Uterus (tissue), 4 donors: ENCODE measurements at places on chromosomes 1 and 21.

GRCh38 chr1:51284487-51284954, 45.8 kb downstream of the TTC39A start:
- H3K4me1 ChIP-seq: no peaks in the 10 kb centered on the region
- H3K27ac ChIP-seq: no peak overlapping the region
- no peaks in the 10 kb centered on the region for H3K36me3 ChIP-seq
- no peak overlapping the region for H3K4me3 ChIP-seq

DNA sequence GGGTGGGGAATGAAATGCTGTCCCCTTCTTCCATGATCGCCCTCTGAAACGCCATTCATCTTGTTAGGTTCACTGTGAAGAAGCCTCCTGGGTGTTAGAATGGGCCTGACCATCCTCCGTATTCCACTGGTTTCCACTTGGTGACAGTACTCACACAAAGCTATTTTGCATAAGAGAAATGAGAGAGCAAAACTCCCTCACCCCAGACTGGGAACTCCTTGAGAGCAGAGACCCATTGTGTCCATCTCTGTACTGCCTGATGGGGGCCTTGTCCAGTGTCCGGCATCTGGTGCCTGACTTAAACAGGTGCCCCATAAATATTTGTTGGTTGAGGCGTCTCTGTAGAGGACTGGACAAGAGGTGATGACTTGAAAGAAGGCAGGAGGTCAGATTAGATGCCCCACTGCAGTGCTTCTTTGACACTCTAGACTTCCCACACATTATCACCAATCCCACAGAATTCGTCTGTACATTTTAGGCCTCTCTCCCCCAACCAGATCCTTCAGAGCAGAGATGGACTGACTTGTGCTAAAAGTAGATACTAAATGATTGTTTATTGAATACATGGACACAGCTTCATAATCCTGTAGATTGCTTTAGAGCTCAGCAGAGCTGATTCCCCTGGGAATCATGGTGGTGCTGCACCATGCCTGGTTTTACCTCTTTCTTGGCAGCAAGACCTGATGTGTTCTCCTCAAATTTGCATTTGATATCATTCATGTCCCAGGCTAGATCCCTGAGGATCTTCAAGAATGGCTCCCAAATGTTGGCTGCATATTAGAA, 22.4 kb upstream of the KCNA2 start:
- no peaks in the 10 kb centered on the region for H3K27me3 ChIP-seq
- H3K27ac ChIP-seq: no peak overlapping the region
- no peak for DNase-seq
- H3K4me3 ChIP-seq: no peak overlapping the region

- no peaks in the 10 kb centered on the region for H3K4me1 ChIP-seq
- H3K4me3 ChIP-seq: no peak overlapping the region
- H3K27ac ChIP-seq: no peak overlapping the region
- no peaks in the 10 kb centered on the region for H3K27me3 ChIP-seq
These were observed 138.5 kb upstream of the SGIP1 start for GRCh38 chr1:66395202-66396061.

DNA sequence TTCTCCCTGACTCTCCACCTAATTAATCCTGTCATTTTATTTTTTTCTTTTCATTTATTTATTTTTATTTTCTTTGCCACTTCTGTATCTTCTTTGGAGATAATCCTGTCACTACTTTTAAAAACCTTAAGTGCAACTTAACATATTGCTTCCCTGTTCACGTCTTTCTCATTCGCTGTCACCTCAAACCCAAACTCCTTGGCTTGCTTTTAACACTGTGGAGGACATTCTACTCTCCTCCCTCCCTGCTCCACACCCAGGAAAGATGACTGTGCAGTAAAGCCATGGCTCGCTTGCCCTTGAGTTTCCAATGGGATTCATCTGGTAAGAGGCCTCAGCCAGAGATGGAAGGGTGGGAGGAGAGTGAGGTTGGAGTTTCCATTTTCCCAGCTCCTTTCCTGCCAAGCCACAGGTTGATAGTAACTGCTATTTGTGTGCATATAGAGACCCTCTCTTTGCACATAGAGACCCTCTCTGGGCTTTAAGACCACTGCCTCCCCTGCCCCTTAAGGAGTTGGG, 6.4 kb upstream of the BRWD1 start:
- no peaks in the 10 kb centered on the region for H3K27me3 ChIP-seq
- DNase-seq: no peak
- no peaks in the 10 kb centered on the region for H3K36me3 ChIP-seq
- H3K4me3 ChIP-seq: no peak overlapping the region
- H3K27ac ChIP-seq: no peak overlapping the region

GRCh38 chr1:30847358-30847972, 61.1 kb downstream of the SDC3 start:
- no peaks in the 10 kb centered on the region for H3K4me1 ChIP-seq
- no peak overlapping the region for H3K4me3 ChIP-seq
- no peaks in the 10 kb centered on the region for H3K27me3 ChIP-seq
- H3K27ac ChIP-seq: no peak overlapping the region
- peak; percentile 76 for DNase-seq
- H3K36me3 ChIP-seq: no peaks in the 10 kb centered on the region

- H3K27me3 ChIP-seq: no peaks in the 10 kb centered on the region
- no peak for DNase-seq
- no peak overlapping the region for H3K27ac ChIP-seq
- H3K4me1 ChIP-seq: no peaks in the 10 kb centered on the region
These were observed 72.0 kb downstream of the EPB41 start for GRCh38 chr1:28986306-28986910.

- H3K4me1 ChIP-seq: no peaks in the 10 kb centered on the region
- H3K36me3 ChIP-seq: no peaks in the 10 kb centered on the region
- H3K4me3 ChIP-seq: no peak overlapping the region
These were observed 3.9 kb upstream of the HAO2 start for GRCh38 chr1:119364640-119365039.

DNA sequence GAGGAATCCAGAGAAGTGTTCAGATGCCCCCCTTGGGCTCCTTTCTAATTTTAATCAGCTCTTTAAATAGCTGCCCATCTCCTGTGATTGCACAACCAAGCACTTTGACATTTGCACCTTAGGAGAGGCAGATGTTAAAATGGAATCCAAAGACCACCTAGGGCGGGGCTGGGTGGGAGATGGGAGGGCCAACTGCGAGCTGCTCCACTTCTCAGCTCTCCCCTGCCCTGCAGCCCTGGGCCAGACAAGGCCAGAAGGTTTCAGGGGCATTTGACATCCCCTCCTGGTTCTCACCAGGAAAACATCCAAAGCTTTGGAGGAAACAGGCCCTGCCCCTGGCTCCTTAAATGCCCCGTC, 106.9 kb downstream of the DHRS3 start:
- DNase-seq: no peak
- no peak overlapping the region for H3K4me3 ChIP-seq
- no peaks in the 10 kb centered on the region for H3K27me3 ChIP-seq
- no peaks in the 10 kb centered on the region for H3K4me1 ChIP-seq

DNA sequence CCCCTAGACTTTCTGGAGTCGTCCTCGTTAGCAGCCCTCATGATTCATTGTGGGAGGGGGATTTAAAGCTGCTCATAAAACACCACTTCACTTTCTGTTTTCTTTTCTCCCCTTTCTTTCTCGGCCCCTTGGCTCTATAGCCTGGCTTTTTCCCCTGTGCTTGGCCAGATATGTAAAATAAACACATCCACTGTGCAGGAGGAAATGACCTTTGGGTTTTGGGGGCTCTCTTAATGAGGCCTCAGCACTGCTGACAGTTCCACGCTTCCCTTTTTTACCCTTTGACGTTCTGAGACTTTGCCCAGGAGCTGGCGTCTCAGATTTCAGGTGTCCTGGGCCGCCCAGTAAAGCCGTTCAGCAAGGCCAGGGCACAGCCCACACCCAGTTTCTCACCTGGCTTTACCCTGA, 65.7 kb downstream of the RUNX3 start:
- H3K4me3 ChIP-seq: no peak overlapping the region
- H3K27me3 ChIP-seq: no peaks in the 10 kb centered on the region
- no peaks in the 10 kb centered on the region for H3K36me3 ChIP-seq
- H3K27ac ChIP-seq: no peak overlapping the region
- DNase-seq: no peak

DNA sequence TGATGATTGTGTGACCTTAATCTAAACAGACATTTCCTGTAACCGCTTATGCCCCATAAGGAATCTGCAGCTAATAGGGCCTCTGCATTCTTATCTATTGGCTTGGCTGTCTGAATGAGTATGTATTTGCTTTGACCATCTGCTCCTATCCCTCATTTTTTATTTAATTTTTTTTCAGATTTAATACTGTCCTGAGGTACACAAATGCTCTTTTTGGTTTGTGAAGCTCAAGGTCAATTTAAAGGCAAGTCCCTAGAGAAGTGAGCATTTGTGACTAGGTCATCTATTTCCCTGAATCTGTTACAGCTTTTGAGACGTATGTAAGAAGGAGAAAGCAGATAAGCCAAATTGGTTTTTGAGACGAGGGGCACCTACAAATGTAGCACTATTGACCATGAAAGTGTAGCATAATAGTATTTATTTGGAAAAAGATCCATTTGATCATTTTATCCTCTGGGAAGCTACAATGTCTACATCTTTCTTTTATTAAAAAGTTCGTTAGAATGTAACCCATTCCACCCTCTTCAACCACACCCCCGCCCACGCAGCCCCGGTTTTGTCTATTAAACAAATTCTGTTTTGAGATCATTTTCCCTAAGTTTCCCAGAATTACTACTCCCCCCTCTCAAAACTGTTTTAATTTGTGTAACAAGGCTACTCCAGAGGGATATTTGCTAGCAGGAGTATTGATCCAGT, 69.2 kb upstream of the HSPA13 start:
- no peaks in the 10 kb centered on the region for H3K36me3 ChIP-seq
- no peaks in the 10 kb centered on the region for H3K4me1 ChIP-seq
- no peak overlapping the region for H3K4me3 ChIP-seq
- no peak for DNase-seq
- no peak overlapping the region for H3K27ac ChIP-seq

GRCh38 chr21:42438316-42439205, 34.9 kb downstream of the UBASH3A start:
- no peaks in the 10 kb centered on the region for H3K27me3 ChIP-seq
- no peaks in the 10 kb centered on the region for H3K4me1 ChIP-seq
- no peaks in the 10 kb centered on the region for H3K36me3 ChIP-seq
- H3K27ac ChIP-seq: no peak overlapping the region
- no peak for DNase-seq
- H3K4me3 ChIP-seq: no peak overlapping the region

DNA sequence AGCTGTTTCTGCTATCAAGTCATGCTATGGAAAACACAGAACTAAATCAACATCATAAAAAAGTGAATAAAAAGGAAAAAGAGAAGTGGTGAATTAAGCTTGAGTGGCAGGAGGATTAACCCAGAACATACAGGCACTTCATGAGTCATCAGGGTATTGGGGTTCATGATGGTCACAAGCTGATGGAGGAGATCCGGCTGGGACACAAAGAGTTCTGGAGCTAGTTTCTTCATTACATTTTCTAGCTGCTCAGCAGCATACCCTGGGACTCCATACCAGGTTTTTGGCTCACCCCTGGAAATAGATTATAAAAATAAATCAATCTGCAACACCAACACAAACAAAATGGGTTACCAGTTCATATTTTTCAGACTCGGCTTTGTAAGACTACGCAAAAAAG, 42.5 kb upstream of the SYT2 start:
- H3K27ac ChIP-seq: no peak overlapping the region
- no peaks in the 10 kb centered on the region for H3K4me1 ChIP-seq
- DNase-seq: no peak
- H3K36me3 ChIP-seq: no peaks in the 10 kb centered on the region

DNA sequence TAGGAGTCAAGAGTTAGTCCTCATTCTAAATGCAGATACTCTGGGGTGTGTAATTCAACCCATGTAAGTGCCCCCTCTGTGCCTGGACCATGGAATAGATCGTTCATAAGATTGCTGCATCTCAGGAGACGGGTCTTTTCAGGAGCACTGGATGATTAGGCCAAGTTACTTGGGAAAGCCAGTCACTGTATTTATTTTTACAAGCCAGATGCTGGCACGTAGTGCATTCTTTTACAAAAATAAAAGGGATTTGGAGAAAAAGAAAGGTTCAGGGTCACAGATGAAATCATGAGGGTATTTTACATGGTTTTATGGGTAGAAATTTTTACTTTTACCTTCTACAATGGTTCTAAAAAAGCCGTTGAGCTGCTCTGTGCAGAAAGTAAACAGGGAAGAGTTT, 102.6 kb upstream of the UBE2U start:
- no peaks in the 10 kb centered on the region for H3K4me1 ChIP-seq
- no peaks in the 10 kb centered on the region for H3K27me3 ChIP-seq
- DNase-seq: no peak
- H3K27ac ChIP-seq: no peak overlapping the region

- DNase-seq: no peak
- no peak overlapping the region for H3K4me3 ChIP-seq
- H3K27ac ChIP-seq: no peak overlapping the region
- no peaks in the 10 kb centered on the region for H3K27me3 ChIP-seq
These were observed 284.9 kb upstream of the RUNX1 start for GRCh38 chr21:35333831-35334618.

DNA sequence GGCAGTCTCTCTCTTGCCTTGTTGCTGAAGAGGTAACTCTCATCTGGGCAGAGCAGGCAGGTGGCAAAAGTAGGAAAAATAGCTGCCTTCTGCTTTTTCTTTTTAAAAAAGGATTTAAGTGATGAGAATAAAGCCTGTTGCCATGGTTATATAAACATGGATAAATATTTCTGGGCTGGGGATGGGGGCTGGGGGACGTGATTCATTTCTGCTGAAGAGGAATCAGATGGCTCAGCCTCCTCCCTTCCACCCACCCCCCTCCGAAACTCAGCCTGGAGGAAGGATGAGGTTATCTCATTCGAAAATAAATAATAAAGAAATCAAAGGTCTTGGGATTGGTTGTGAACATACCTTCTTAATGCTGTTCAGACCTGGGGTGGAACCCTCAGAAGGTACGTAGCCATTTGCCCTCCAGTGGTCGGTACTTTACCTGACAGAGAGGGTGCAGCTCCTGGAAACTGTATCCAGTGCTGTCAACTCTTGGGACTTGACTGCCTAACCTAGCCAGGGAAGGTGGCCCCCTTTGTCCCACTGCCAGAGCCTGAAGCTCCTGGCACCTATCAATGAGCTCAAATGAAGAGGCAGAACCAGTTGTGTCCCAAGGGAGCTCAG, 3.8 kb upstream of the INKA2 start:
- DNase-seq: peak; percentile 5
- H3K27ac ChIP-seq: no peak overlapping the region
- no peaks in the 10 kb centered on the region for H3K36me3 ChIP-seq
- H3K4me1 ChIP-seq: no peaks in the 10 kb centered on the region
- H3K27me3 ChIP-seq: no peaks in the 10 kb centered on the region

- no peaks in the 10 kb centered on the region for H3K4me1 ChIP-seq
- H3K27me3 ChIP-seq: no peaks in the 10 kb centered on the region
- H3K4me3 ChIP-seq: no peak overlapping the region
These were observed 50.9 kb downstream of the SH3BGR start for GRCh38 chr21:39502631-39503030.
